ENCODE measurements at places on chromosomes 3 and 15.

DNA sequence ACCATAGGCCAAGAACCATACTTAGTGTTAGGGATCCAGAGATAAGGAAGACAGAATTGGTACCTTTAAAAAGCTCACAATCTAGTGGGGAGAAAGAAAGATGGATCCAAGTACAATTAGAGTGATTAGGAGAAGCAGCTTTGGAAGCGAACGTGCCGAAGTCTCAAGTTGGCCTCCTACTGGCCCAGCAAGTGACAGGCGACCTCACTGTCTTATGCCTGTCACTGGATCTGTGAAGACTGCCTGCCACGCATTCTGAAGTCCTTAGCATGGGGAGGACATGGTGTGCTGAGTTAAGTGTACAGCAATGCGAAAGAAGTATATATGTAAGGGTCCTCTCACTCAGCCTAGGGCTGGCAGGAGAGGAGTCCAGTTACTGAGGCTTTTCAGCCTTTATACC is 141.0 kb downstream of the GABRB3 start:
- DNase-seq, result no peak

- DNase-seq, result no peak
Measured at GRCh38 chr3:24508423-24508839, 13.8 kb upstream of the THRB start.

GRCh38 chr3:66037986-66038369 is 740 bp downstream of the MAGI1 start:
- peak; percentile 48 for DNase-seq

DNA sequence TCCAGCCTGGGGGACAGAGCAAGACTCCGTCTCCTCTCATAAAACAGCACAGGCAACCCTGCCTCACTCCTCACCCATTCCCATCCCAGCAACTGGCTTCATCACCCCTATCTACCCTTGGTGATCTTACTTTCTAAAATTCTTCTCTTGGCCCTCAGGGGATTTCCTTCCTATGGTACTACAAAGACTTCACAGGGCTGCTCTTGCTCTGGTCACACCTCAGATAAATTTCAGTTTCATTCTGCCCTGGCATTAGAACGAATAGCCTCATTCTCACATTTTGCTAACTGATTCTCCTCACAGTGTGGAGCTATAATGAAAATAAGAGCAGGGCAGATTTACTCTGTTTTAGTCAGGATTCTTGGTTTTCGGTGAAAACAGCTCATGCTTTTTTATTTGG is 22.1 kb upstream of the CRBN start:
- DNase-seq, result peak; percentile 26

- peak; percentile 34 for DNase-seq
Measured at GRCh38 chr15:82849556-82850512, 40.4 kb downstream of the WHAMM start.

DNA sequence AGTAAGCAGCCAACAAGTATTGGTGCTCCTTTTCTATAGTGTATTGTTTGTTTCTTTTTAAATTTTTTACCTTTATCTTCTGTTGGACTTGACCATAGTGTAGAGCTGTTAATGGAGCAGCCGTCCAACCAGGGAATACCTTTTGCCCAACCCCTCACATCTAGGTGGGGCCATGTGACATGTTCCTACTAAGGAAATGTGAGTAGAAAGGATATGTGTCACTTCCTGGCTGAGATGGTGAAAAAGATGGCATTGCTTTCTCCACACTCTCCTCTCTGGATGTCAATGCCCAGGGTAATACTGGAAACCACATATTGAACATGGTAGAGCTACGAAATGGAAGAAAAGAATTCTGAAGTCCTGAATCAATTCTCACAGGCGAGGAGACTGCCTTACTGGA is 218.8 kb downstream of the TBL1XR1 start:
- DNase-seq, result no peak
